ENCODE measurements at places on chromosomes 16 and 17.
A peak's percentile ranks its signal among the peaks of the same experiment; 100 is the strongest.

DNA sequence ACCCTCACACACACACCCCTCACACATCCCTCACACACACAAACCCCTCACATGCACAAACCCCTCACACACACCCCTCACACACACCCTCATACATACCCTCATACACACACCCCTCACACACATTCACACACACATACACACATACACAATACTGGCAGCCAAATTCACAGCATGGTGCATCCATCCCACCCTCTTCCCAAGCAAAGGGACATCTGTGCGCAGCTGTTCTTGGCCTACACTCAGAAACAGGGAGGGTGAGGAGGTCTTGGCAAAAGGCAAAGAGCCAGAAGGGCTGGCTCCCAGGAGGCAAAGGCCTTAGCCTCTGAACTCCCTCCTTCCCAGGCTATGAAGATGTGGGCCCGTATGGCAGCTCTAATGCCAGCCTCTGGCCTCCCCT lies 23.4 kb downstream of the C17orf67 start:
- no peak for DNase-seq

GRCh38 chr16:13036600-13036999 lies 135.2 kb downstream of the SHISA9 start:
- peak; percentile 9 for DNase-seq

- DNase-seq: no peak
These were observed 650.8 kb upstream of the SOX9 start for GRCh38 chr17:71470062-71470461.

- DNase-seq: no peak
These were observed 676 bp downstream of the CPD start for GRCh38 chr17:30379303-30379902.

DNA sequence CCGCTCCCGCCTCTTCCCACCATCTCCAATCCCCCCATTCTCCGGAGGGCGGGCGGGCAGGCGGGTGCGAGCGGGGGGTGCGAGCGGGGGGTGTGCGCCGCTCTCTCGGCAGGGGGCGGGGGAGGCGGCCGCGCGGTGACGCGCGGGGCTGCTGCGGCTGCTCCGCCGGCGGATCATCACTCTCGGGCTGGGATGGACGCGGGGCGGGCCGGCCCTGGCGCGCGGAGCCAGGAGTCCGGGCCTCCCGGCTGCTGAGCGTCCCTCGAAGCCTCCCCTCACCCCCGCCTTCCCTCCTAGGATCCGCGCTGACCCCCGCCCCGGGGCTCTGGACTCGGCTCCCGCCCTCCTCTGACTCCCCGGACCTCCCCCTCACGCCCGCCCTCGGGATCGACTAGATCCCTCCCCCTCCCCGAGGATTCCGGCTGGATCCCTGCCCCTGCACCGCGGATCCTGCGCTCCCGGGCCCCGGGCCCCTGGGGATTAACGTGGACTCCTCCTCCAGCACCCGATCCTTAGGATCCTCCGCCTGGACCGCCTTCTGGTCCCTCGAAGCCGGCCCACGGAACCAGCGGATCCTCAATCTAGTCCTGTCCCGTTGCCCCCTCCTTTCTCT lies 946 bp upstream of the TMEM256 start:
- peak; percentile 73 for DNase-seq

- no peak for DNase-seq
These were observed 3.8 kb downstream of the LITAFD start for GRCh38 chr16:8885674-8886592.

GRCh38 chr16:77873066-77873465 lies 84.7 kb downstream of the VAT1L start:
- DNase-seq: no peak

GRCh38 chr16:782766-783403 lies 5.3 kb downstream of the RPUSD1 start:
- no peak for DNase-seq

- DNase-seq: peak; percentile 66
These were observed 7.9 kb upstream of the SOST start for GRCh38 chr17:43766413-43767052.

DNA sequence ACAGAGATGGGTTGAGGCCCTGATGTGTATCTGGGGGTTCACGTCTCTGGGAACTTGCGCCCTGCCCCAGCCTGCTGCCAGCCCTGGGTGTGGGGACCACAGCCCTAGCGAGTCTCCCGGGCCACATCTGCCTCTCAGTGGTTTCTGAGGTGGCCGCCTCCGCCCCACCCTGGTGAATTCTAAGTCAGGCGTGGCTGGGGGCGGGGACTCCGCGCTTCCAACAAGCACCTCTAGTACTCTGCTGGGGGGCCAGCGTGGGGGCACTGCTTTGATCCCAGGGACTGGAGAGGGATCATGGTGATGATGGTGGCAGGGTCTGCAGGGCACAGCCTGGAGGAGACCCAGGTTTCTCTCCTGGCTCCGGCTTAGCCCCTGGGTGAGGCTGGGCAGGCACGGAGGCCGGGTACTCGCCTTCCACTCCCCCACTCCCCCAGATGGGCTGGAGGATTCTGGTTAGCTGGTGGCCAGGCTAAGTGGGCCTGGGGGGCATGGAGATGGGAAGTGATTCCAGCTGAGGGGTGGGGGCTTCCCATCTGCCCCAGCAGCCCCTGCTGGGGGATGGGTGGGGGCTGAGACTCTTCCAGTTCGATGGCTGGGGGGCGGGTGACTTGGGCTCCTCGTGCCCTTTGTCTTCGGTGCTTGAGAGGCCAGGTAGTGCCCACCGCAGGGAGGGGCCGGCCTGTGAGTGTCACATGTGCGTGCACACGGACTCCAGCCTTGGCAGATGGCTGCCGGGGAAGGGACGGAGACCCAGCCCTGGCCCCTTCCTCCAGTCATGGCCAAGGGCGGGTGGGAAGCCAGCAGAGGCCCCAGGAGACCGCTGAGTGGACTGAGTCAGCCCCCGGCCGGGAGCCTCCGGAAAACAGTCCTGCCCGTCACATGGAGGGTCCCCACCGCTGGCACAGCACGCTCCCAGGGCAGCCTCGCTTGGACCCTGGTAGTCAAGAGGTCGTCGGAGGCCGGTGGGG lies 3.9 kb downstream of the GLIS2 start:
- peak; percentile 42 for DNase-seq

GRCh38 chr17:29176558-29177351 lies 3.4 kb downstream of the MYO18A start:
- peak; percentile 67 for DNase-seq

DNA sequence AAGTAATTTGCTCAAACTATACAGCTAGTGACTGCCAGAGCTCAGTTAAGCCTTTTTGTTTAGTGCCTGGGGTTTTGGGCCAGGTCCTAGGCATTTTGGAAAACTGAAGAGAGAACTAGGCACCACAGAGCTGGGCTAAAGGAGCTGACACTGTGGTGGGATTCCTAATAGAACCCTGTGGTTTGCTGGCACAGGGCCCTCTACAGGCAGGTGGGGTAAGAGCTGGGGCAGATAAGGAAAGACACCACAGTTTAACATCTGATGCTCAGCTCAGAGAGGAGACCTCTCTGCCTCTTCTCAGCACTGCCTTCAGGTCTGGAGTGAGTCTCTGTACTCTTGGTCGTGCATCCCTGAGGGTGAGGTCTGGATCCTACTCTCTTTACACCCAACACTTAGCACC lies 121.2 kb downstream of the SNX11 start:
- no peak for DNase-seq

DNA sequence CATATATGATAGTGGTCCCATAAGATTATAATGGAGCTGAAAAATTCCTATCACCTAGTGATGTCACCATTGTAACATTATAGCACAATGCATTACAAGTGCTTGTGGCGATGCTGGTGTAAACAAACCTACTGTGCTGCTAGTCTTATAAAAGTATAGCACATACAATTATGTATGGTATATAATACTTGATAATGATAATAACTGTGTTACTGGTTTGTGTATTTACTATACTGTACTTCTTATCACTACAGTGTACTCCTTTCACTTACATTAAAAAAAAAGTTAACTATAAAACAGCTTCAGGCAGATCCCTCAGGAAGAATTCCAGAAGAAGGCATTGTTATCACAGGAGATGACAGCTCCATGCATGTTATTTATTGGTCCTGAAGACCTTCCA lies 122.0 kb upstream of the NACA2 start:
- no peak for DNase-seq

DNA sequence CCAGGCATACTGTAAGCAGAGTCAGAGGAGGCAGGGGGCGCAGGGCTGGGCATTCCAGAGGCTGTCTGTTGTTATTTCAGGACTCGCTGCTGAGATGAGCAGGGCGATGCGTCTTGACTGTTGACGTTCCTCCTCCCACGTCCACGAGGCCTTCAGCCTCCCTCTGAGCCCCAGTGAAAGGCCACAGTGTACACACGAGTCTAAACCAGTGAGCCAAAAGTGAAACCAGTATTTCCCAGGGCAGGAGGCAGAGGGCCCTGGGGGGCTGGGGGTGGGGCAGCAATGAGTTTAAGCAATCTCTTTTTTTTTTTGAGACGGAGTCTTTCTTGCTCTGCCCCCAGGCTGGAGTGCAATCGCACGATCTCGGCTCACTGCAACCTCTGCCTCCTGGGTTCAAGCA lies 21.5 kb downstream of the SMTNL2 start:
- no peak for DNase-seq

DNA sequence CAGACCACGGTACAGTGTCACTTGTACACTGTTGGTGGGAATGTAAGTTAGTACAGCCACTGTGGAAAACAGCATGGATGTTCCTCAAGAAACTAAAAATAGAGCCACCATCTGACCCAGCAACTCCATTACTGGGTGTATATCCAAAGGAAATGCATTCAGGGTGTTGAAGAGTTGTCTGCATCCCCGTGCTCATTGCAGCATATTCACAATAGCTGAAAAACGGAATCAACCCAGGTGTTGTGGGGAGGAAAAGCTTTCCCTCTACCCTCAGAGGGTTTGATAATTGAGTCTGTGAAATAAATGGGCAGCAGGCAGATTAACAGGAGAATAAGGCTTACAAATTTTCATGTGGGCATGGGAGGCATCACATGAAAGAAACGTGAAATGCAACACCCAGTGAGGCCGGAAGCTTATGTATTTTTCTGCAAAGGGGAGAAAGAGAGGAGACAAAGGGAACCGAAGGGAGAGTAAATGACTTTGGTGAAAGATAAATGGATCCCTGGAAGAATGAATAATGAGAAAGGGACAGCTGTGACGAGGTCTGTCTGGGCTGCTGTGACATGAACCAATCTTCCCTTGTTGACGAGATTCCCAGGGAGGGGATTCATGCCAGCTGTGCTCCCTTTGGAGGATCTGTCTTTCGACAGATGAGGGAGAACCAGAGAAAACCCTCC lies 106.2 kb downstream of the KCNJ12 start:
- DNase-seq: no peak

DNA sequence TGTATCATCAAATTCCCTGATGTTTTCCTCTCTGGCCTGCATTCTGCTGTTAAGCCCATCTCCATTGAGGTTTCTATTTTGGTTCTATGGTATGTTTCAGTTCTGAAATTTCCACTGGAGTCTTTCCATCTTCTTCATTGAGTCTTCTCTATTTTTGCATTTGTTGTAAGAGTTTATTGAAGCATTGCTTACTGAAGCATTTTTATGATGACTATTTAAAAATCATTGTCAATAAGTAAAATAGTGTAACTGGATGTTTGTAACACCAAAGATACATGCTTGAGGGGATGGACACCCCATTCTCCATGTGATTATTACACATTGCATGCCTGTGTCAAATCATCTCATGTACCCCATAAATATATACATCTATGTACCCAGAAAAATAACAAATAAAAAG lies 8.6 kb downstream of the KRT40 start:
- DNase-seq: no peak

GRCh38 chr17:2814049-2814448 lies 17.8 kb downstream of the RAP1GAP2 start:
- DNase-seq: no peak

DNA sequence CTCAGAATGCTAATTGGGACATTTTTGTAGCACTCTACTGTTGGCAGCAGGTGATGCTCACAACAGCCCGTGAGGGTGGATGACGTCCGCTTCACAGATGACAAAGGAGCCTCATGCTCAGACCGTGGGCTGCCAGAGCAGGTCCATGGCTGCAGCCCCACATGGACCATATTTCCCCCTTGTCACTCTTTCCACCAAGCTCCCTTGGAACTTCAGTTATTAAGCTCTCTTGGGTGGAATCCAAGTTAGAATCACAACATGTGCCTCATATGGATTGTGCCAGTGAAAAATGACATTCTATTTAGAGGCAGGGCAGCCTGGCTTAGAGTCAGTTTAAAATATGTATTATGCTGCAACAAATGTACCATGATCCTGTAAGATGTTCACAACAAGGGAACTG lies 33.2 kb upstream of the STH start:
- DNase-seq: no peak

GRCh38 chr17:80212511-80212910 lies 7.6 kb downstream of the SGSH start:
- no peak for DNase-seq

DNA sequence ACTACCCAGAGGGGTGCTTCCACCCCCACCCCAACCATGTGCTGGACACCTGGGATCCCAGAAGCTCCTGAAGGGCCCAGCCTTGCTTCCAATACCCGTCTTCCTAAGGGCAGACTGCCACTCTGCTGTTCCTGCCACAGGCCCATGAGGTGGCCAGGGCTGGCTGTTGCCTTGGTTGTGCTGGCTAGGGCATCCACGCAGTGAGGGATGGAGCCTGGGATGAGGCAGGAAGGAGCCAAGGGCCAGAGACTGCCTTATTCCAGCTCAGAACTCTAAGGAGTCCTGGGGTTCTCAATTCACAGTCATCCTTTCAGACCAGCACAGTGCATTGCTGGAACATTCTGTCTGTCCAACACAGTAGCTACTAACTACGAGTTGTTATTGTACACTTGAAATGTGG lies 37.8 kb downstream of the BCO1 start:
- DNase-seq: no peak

- no peak for DNase-seq
These were observed 12.3 kb downstream of the GPRC5B start for GRCh38 chr16:19872179-19872863.

- DNase-seq: no peak
These were observed 18.9 kb downstream of the LGALS9 start for GRCh38 chr17:27649929-27650328.

- DNase-seq: peak; percentile 69
These were observed 31.1 kb downstream of the RAI1 start for GRCh38 chr17:17712268-17712924.

DNA sequence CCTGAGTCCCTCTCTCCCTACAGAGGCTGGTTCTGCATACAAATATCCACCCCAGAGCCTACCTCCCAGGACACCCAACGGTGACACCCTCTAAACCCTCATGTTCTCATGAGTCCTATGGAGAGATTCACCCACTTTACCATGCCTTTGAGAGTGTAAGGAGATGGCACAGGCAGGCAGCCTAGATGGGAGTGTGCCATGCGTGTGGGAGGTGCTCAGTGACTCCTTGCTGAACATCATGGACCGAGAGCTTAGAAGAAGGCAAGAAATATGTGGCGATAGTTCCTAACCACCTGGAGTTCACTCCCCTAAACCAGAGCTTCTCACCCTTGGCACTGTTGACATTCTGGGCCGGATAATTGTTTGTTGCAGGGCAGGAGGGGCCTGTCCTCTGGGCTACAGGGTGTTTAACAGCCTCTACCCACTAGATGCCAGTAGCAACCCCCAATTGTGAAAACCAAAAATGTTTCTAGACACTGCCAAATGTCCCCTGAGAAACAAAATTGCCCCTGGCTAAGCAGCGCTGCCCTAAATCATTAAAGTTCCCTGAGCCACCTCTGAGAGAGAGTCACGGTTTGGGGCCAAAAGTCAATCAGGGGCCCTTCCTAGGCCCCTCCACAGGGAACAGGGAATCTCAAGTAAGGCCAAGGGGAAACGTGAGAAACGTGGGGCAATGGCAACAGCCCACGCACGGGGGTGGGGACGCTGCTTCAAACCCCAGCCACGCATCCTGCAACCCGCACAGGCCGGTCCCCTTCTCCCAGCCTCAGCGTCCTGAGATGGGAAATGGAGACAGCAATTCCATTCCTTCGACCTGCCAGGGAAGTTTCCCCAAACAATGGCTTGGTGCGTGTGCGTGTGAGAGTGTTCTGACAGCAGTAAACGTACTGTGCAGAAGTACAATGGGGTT lies 66.8 kb downstream of the C16orf78 start:
- DNase-seq: no peak
